A549 treated with AZD2906 at 1 μM for 4 hours (cell line): ENCODE measurements at places on chromosomes 6 and 20. TPM values are rescaled to one million over a fixed set of nuclear protein-coding genes. Genes with fewer than 3 reads are reported as not detected.

Gene PPIL4
- 11.0 to 18.2 TPM (median 13.3 TPM) in 5 replicates for total RNA-seq

Gene COL10A1
- 0.02 to 0.12 TPM (median 0.05 TPM) in 3 of 5 replicates, not detected in the others for total RNA-seq

Gene OR10C1
- total RNA-seq = not detected in 5 replicates

Gene MCHR2
- not detected in 5 replicates for total RNA-seq

Gene NDUFAF5
- total RNA-seq = 26.7 to 36.4 TPM (median 34.0 TPM) in 5 replicates

Gene ANKS1A
- total RNA-seq = 5.9 to 7.9 TPM (median 6.5 TPM) in 5 replicates

Gene SUMO4
- total RNA-seq = 0.06 to 0.11 TPM in 2 of 5 replicates, not detected in the others

Gene PAX1
- total RNA-seq = 0.02 TPM in 1 of 5 replicates, not detected in the others

Gene PSMB9
- 14.0 to 25.5 TPM (median 19.0 TPM) in 5 replicates for total RNA-seq

Gene TMEM200A
- 0.01 to 0.08 TPM (median 0.05 TPM) in 5 replicates for total RNA-seq

Gene MAN1A1
- 0.02 to 0.06 TPM (median 0.05 TPM) in 5 replicates for total RNA-seq

Gene DLL1
- 0.14 to 0.37 TPM (median 0.23 TPM) in 5 replicates for total RNA-seq

Gene DCDC2
- total RNA-seq = 1.9 to 3.8 TPM (median 2.1 TPM) in 5 replicates

Gene C20orf144
- 0.08 to 0.13 TPM (median 0.11 TPM) in 3 of 5 replicates, not detected in the others for total RNA-seq

Gene SASH1
- 2.0 to 2.8 TPM (median 2.4 TPM) in 5 replicates for total RNA-seq

Gene FOXA2
- 13.0 to 20.1 TPM (median 17.9 TPM) in 5 replicates for total RNA-seq

Gene OR12D3
- total RNA-seq = not detected in 5 replicates

Gene CRISP3
- total RNA-seq = not detected in 5 replicates
